ENCODE measurements at places on chromosomes 4 and X.

GRCh38 chr4:38160487-38161207 lies 200.4 kb downstream of the PTTG2 start:
- DNase-seq: peak; percentile 27

- no peak for DNase-seq
These were observed 62.2 kb upstream of the GPR78 start for GRCh38 chr4:8517946-8518345.

DNA sequence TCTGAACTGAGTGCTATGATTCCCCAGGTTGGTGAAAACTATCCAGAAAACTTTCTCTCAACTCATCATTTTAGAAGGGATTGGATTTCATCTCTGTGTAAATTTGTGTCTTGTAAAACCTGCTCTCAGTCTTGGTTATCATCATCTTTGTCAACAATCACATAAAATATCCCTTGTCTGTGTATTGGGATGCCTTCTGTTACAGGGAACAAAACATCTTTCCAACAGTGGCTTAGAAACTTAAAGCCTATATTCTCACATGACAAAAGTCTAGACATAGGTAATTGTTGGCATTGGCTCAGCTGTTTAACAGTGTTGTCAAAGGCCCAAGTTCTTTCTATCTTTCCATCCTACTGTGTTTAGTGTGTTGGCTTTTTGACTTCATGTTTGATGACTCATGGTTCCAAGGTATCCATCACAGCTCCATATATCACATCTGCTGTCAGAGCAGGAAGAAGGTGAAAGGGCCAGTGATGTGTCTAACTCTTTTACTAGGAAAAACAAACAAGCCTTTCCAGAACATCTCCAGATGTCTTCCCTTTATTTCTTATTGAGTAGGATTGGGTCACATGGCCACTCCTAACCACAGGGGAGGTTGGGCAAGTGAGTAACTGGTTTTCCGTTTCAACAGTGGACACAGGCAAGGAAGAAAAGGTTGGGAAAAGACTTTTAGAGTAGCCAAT lies 65.0 kb downstream of the PHEX start:
- no peak for DNase-seq

- DNase-seq: no peak
These were observed 73.2 kb downstream of the ARHGAP24 start for GRCh38 chr4:85548116-85548515.

GRCh38 chr4:112916868-112917267 lies 132.6 kb upstream of the ANK2 start:
- no peak for DNase-seq

GRCh38 chr4:32258986-32259385 lies 1538.8 kb downstream of the PCDH7 start:
- no peak for DNase-seq

DNA sequence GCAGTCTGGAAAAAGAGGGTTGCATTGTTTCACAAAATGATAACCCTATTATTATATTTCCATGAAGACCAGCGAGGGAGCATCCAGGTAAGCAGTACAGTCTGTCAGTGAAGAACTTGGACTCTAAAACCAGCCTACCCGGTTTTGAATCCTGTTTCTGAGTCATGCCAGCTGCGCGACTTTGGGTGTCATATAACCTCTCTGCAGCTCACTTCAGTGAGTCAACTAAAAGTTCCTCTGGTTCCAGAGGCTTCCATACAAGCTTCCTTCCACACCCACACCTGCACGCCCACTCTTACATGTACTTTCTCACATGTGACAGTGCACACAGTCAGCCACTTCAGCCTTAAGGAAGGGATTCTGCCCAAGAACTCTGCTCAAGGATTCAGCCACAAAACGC lies 49.8 kb upstream of the PRPS2 start:
- no peak for DNase-seq

GRCh38 chr4:7515390-7515902 lies 80.7 kb upstream of the PSAPL1 start:
- DNase-seq: no peak

DNA sequence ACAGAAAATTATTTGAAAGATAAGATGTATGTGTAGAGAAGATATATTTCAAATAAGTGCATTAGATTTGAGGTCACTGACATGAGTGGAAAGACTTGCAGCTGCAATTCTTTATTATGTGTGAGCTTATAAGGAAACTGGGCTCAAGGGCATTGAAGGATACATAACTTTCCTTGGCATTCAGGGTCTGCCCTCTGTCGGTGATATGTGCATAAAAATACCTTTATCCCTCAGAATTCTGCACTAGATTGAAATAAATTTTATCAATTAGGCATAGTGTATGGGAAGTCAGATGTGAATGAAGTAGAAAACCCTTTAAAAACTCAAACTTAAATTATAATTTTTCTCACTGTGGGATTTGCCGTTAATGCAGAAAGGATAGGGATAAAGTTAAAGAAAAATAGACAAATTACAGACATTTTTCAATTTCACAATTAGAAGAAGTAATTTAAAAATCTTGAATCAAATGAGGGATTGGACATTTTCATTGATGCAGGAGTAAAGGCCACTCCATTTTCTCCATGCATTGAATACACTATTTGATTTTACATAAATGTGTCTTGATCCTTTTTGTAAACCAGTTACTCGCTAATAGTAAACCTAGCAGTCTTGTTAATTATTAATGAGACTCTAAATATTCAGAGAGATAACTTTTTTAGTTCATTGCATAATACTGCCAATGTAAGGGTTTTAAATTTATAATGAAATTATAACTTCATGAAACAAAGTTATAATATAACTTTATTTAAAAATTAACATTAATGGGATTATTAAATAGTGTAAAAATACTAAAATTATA lies 21.0 kb upstream of the ETNPPL start:
- DNase-seq: no peak

- DNase-seq: no peak
These were observed 243.4 kb downstream of the ARHGAP10 start for GRCh38 chr4:147975325-147975724.

GRCh38 chr4:118034053-118034785 lies at the start of gene NDST3:
Gene NDST3, plus strand, starts transcription at chr4:118034486. Its CDS starts 19,425 bp downstream, at chr4:118053911.
- DNase-seq: no peak

DNA sequence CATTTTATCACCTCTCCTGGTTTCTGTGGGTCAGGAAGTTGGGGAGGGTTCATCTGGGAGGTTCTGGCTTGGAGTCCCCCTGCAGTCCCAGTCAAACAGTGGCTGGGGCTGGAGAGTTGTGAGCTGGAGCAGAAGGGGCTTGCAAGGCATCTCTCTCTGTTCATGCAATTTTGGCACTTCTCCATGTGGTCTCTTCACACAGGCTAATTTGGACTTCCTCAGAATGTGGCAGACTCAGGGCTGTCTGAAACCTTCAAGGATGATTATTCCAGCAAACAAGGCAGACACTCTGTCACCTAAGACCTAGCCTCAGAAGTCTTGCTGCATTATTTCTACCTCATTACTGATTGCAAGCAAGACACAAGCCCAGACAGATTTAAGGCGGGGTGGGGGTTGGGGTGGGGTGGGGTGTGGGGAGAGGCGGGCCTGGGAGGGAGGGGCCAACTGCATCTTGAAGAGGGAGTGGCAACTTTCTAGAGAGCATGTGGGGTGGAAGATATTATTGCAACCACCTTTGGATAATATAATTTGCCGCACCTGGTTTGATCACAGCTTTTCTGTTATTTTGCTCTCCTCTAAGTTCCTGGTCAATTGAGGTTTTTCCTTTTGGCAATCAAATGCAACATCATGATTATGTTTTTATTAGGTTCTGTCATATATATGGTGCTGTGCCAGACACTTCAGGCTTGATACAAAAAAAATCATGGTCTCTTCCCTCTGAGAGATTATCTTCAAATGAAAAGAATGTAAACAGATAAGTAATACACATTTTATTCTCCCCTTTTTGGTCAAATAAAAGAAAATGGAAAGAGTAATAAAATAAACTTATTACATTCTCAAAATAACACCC lies 799.5 kb downstream of the RPA4 start:
- no peak for DNase-seq

DNA sequence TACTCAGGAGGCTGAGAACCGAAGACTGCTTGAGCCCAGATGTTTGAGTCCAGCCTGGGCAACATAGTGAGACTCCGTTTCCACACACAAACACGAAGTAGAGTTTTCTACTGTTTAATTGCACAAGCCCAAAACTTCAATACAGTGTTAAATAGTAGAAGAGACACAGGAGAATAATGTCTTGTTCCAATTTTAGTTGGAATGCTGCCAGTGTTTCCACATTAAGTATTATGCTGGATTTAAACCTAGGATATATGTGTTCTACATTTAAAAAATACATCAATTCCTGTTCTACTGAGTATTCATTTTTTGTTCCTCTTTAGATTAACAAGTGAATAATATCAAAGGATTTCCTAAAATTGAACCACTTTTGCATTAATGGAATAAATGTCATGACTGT lies 91.3 kb downstream of the LCORL start:
- no peak for DNase-seq

DNA sequence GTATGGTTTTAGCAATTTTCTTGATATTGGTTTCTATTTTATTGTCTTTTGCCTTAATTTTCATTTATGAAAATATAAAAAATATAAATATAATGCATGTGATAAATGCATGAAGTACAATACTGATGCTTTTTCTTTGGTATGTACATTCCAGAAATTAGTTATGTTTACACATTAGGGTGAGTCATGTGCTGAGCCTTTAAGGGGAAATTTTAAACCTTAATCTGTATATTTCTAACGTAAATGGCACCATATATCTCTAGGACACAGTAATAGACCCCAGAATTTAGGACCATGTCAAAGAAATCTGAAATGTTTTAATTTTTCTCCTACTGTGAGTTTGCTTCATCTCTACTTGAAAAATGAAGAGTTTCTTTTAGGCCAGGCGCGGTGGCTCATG lies 117.8 kb upstream of the SPRY1 start:
- DNase-seq: no peak

DNA sequence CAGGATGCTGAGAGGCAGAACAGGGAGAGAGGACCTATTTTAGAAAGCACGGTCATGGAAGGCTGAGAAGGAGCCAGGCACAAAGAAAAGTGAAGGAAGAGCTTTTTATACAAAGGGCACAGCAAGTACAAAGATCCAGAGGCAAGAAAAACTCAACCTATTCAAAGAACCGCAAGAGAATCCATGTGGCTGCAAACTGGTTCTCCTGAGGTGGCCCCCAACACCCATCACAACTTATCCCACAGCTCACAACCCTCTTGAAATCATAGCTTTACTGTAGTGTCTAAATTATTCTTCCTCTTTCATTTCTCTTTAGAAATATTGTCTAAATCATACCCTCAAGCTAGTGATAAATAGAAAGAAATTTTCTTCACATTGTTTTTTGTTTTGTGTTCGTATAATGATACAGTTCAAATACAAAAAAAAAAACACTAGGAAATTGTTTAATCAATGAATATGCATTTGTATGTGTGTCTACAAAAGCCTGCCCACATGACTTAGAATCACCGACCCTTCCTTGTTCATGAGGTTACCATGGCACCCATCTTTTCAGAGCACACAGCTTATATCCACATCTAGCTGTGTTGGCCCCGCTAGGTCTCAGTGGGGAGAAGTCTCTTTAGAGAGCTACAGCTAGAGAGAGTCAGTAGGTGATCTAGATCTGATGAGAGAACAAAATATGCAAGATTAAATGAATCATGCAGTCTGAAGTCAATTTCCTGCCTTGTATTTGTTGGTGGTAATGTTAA lies 126.9 kb upstream of the DCLK2 start:
- no peak for DNase-seq

- no peak for DNase-seq
These were observed 8.1 kb upstream of the RPGR start for GRCh38 chrX:38335382-38335781.

DNA sequence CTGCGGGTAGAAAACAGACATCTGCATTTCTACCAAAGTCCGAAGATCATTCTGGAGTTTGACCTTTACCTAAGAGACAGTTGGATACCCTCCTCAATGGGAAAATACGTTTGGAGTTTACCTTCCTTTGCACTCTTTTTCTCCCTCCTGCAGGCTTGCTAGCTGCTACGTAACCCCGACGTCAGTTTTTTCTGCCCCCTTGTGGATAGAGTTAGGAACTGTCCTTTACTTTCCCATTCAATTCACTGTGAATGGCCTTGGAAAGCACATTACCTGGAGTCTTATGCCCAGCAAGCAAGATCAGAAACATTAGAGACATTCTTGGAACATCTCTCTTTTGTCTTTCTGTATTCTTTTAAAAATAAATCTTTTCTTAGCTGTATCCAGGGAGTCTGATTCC lies 250.7 kb downstream of the NAP1L3 start:
- DNase-seq: no peak

DNA sequence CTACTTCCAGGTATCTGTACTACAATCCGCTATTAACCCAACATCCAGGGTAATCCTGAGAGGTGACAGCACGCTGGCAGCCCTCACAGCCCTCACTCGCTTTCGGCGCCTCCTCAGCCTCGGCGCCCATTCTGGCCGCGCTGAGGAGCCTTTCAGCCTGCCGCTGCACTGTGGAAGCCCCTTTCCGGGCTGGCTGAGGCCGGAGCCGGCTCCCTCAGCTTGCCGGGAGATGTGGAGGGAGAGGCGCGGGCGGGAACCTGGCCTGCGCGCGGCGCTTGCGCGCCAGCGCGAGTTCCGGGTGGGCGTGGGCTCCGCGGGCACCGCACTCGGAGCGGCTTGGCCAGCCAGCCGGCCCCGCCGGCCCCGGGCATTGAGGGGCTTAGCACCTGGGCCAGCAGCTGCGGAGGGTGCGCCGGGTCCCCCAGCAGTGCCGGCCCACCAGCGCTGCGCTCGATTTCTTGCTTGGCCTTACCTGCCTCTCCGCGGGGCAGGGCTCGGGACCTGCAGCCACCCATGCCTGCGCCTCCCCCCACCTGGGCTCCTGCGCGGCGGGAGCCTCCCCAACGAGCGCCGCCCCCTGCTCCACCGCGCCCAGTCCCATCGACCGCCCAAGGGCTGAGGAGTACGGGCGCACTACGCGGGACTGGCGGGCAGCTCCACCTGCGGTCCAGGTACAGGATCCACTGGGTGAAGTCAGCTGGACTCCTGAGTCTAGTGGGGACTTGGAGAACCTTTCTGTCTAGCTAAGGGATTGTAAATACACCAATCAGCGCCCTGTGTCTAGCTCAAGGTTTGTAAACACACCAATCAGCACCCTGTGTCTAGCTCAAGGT lies 87.3 kb downstream of the PRSS12 start:
- no peak for DNase-seq

Measured in activated T-helper 9 cell treated with anti-CD3 and anti-CD28 coated beads, Interleukin-2, amount 50 U/mL, for 16 hours (primary cell).